Amygdala (tissue), 56 donors: ENCODE measurements at places on chromosomes 16 and 17.

DNA sequence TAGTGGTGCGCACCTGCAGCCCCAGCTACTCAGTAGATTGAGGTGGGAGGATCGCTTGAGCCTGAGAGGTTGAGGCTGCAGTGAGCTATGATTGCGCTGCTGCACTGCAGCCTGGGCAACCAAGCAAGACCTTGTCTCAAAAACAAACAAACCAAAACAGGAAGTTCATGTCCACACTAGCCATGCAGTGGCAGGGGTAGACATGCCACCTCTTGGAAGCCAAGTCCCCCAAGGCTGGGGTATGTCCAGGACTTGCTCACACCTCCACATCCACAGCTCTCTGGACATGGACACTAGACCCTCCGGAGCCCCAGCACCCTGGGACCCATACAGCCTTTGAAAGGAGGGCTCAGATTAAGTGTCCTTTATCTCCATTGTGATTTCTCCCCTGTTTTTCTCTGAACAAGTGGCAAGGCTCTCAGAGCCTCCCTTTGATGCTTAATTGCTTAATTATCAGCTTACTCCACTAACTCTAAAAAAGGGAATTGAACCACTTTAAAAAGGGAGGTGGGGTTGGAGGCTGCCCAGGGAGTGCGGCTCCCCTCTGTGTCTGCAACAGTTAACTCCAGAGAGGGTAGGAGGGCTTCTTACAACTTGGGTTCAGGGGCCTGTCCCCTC lies 424.6 kb upstream of the C16orf82 start:
- no peak for DNase-seq

GRCh38 chr16:52494145-52494544 lies 52.8 kb downstream of the TOX3 start:
- DNase-seq, result no peak

DNA sequence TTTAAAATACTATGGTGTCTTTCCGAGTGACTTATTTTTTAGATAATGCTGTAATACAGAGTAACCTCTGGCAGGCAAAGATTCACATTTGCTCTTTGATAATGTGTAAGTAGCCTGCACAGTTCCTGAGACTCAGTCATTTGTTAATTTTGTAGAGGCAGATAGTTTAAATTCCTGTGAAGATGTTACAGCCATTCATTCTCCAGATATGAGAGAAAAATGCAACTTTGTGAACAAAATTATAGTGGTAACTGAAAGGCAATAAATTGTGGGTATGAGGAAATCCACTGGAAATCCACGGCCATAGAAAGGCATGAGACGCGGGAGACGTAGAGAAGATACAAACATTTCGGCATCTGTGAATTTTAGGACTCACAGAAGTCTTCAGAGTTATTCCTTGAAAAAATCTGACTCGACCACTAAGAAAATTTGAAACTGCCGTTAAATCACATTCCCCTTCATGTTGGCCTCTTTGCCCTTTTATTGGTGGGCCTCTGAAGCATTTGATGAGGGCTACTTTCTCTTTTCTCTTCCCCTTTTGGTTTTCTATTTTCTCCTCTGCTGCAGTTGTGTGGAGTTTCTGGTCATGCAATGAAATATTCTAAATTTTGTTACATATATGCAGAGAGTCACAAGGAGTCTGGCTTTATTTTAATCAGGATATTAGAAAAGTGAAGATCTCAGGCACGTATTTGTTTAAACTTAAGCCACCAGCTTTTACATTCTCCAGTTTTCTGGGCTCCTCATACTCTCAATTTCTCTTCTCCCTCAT lies 18.8 kb downstream of the HS3ST3A1 start:
- no peak for DNase-seq

- DNase-seq, result no peak
Observed at GRCh38 chr16:4244254-4245076, 2.6 kb upstream of the SRL start.

- no peak for DNase-seq
Observed at GRCh38 chr17:62388856-62389255, 8.5 kb downstream of the EFCAB3 start.

DNA sequence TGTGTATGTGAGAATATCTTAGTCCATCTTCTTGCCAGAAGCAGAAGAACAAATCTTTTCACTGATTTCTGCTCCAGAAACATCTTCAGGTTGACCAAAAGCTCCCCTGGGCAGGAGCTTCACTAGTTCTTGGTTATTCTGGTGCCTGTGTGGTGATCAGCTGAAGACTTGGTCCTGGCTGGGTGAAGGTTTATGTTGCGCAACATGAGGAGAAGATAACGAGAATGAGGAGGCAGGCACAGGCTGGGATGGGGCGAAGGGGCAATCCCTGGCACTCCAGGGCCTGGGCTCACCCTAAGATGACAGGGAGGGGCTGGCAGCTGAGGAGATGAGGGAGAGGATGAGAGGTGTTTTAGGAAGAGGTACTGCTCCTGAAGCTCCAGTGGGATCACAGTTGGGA lies 232.0 kb downstream of the NTN1 start:
- DNase-seq, result no peak

DNA sequence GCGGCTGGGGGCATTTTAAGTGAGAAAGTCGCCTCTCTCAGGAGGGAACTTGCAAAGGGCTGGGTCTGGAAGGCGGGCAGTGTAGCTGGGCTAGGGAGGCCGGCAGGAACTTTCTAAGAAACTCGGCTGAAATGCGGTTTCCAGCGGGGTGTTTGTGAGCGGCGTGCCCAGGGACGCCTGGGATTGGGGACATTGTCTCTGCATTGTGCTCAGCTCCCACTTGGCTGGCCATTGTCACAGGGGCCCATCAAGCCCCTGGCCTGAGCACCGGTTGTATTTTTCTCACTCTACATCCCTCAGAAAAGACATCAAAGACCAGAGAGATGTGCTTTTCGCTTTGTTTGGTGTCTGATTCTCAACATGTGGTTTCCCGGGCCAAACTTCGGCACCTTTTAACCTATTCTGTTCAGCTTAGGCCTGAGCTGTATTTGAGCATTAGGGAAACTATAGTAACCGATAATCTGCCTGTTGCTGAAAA lies 291.1 kb upstream of the IRX3 start:
- no peak for DNase-seq

- no peak for DNase-seq
Observed at GRCh38 chr17:29041091-29041490, 1.9 kb upstream of the PIPOX start.

GRCh38 chr16:57341441-57342303 lies 16.9 kb upstream of the CCL22 start:
- no peak for DNase-seq

DNA sequence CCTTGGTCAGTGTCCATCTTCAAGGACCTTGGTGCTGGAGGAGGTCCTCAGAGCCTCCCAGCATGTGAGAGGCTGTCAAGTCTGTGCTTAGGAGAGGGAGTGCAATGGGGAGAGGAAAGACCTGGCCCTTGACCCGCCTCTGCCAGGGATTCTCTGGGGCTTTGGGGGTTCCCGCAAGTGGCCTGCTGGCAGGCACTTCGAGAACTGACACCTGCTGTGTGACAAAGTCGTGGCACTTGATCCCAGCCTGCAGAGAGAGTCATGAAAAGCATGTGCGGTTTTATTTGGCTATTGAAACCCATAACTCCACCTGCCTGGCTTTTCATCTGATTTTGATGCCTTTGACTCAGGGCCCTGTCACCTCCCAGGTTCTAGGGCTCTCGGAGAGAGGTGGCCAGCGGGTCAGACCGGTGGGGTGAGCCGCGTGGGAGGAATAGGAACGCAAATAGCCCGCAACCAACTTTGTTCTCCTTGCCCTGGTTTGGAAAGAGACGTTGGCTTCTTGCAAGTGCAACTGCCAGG lies 42.8 kb upstream of the GSE1 start:
- DNase-seq, result no peak

DNA sequence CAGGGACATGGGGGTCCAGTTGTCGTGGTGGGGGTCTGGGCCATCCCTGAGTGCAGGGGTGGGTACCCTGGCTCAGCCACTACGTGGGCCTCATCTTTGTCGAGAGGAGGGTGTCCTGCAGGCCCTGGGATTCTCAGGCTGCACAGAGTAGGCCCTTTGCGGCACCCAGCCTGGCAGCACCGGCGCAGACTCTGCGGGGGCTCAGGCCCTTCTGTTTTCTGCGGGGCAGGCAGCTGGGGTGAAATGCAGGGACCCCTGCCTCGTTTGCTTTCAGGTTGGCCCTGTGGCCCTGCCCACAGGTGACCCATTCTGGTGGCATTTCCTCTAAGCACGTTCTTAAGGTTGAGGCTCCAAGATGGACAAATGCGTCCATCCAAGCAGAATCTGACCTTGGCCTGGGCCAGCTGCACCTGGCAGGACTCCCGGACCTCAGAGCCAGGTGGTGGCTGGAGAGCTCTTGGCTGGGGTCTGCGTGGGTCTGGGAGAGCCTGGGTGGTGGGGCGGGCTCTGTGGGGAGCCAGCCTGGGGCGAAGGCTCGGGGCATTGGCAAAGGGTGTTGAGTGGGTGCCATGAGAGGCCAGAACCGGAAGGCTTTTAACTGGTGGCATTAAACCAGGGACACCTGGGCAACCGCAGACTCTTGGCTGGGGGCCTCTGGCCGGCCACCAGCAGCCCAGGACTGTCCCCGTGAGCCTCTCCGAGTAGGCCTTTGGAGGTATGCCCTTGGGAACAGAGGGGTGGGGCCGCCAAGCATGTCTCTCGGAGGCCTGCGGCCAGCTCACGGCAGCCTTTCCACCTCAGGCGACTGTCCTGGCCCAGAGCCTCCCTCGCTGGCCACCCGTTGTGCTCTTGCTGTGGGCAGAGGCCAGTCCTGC lies 16.9 kb downstream of the PRSS27 start:
- DNase-seq, result peak; percentile 43

- no peak for DNase-seq
Observed at GRCh38 chr16:84823484-84823883, 3.7 kb downstream of the CRISPLD2 start.

GRCh38 chr16:12530302-12530701 lies 273.4 kb downstream of the CPPED1 start:
- no peak for DNase-seq

DNA sequence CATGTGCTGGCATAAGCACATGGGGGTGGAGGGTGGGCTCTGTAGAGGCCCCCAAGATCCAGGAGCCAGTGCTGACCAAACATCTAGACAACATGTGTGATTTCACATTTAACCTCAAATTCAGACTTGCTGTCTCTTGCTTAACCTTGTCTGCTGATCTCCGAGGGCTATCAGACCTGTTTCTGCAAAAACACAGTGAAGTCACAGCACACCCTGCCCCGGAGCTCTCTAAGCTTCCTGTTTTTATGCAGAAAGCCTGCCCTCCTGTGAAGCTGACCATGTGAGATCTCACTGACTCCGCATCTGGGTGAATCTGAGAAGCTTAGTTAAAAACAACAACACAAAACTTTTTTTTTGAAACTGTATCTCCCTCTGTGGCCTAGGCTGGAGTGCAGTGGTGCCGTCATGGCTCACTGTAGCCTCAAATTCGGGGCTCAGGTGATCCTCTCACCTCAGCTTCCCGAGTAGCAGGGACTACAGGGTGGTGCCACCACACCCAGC lies 6.6 kb upstream of the DPEP2 start:
- DNase-seq, result peak; percentile 2

GRCh38 chr17:68185820-68186219 lies 62.0 kb upstream of the AMZ2 start:
- no peak for DNase-seq

GRCh38 chr16:65105171-65105570 lies 16.7 kb downstream of the CDH11 start:
- DNase-seq, result no peak

GRCh38 chr16:9447195-9447551 lies 355.7 kb downstream of the HAPSTR1 start:
- no peak for DNase-seq

- DNase-seq, result no peak
Observed at GRCh38 chr16:19804538-19805323, 79.9 kb downstream of the GPRC5B start.

GRCh38 chr17:60102632-60103096 lies 23.9 kb upstream of the HEATR6 start:
- DNase-seq, result no peak

DNA sequence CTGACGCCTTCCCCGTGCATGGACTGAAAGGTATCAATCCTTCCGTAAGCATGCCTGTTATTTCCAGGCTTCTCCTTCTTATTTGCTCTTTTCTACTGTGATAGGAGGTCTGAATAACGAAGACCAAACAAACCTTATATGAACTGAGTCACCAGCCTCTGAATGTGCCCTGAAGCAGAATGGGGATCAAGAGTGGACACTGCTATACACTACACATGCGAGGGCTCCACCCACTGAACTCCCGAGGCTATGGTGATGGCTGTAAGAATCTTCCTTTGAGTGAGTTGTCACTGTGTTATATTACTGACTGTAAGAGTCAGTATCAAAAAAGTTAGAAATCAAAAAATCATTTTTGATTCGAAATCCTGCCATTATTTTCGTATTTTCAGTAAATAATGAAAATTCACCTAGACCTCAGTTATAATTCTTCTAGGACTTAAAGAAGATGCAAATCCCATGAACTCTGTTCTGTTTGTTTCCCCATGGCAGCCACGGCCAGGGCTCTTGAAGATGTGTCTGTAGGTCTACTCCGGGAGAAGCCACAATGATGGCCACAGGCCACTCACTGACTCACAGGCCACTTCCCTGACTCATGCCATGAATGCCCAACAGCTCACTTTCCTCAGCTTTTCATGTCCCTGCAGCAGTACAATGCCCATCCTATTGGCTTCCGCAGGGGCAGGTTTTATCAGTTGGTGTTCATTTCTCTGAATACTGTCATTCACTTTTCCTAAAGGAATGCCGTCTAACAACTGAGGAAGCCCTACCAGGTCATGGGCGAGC lies 54.7 kb downstream of the ZZEF1 start:
- DNase-seq, result no peak

- DNase-seq, result no peak
Observed at GRCh38 chr16:4385066-4385788, 13.6 kb downstream of the VASN start.

DNA sequence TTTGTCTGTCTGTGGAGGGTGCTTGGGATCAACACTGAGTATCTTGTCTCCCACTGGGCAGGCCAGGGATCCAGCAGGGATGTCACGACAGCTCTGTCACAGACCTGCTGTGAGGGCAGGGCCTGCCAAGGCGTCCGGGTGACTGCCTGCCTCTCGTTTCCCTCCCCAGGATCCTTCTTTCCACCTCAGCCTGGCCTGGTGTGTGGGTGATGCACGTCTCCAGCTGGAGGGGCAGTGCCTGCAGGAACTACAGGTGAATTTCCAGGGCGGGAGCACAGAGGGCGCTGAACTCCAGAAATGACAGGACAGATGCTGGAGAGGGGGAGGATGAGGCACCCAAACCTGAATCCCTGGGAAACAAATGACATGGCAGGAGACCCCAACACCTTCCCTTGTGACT lies 6.8 kb upstream of the MMP15 start:
- DNase-seq, result no peak

- DNase-seq, result no peak
Observed at GRCh38 chr17:35164716-35165115, 17.1 kb downstream of the UNC45B start.

GRCh38 chr16:57899771-57900661 lies 70.9 kb downstream of the CNGB1 start:
- DNase-seq, result peak; percentile 63

DNA sequence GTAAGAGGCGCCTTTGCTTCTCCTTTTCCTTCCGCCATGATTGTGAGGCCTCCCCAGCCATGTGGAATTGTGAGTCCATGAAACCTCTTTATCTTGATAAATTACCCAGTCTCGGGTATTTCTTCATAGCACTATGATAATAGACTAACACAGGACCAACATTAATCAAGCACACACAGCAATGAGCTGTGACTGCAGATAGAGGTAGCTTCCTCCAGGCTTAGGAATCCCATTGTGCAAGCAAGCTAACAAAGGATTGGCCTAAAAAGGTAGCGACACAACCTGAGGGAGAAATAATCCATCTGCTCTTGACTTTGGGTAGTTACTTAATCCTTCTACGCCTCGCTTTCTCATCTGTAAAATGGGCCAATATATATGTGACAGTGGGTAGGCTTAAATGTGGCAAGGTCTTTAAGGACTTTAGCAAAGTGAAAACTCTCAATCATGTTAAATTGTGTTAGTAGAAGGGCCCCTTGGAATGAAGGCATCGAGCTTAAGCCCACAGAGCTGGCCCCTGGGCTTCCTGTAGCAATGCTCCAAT lies 393.6 kb downstream of the SOX9 start:
- DNase-seq, result no peak
